ENCODE measurements at places on chromosomes 5 and 9. TPM values are rescaled to one million over a fixed set of nuclear protein-coding genes. Genes with fewer than 3 reads are reported as not detected.
A peak's percentile ranks its signal among the peaks of the same experiment; 100 is the strongest.

DNA sequence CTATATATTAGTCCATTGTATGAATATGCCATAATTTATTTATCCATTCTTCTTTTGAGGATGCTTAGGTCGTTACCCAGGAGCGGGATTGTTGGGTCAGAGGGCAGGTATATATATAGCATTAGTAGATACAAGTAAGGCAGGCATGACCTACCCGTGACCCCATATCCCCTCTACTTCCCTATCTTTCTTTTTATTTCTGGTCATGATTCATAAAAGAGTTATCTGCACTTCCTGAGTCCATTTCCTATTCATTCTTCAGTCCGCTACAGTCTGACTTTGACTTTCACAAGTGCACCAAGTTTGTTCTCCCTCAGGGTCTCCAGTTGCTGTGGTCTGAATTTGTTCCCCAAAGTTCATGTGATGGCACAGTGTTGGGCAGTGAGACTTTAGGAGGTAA is 6.9 kb downstream of the RHOBTB3 start:
- no peak for DNase-seq
- no peaks in the 10 kb centered on the region for H3K36me3 ChIP-seq
- peaks cover 27% of the 10 kb centered on the region for H3K4me1 ChIP-seq
- no peaks in the 10 kb centered on the region for H3K27me3 ChIP-seq

GRCh38 chr5:53095931-53096525 is 13.5 kb downstream of the MOCS2 start:
- peaks cover 46% of the 10 kb centered on the region for H3K36me3 ChIP-seq
- DNase-seq: no peak
- H3K27ac ChIP-seq: no peak overlapping the region

Gene GAPT
- total RNA-seq: 6.5 TPM

- H3K4me3 ChIP-seq: no peak overlapping the region
- no peaks in the 10 kb centered on the region for H3K36me3 ChIP-seq
- no peak for DNase-seq
- no peak overlapping the region for H3K27ac ChIP-seq
These were observed 156.0 kb upstream of the IFNE start for GRCh38 chr9:21638104-21638503.

- H3K27me3 ChIP-seq: no peaks in the 10 kb centered on the region
- H3K27ac ChIP-seq: peak overlapping the region; percentile 4
- no peak for DNase-seq
- H3K36me3 ChIP-seq: no peaks in the 10 kb centered on the region
These were observed 191.8 kb downstream of the SEMA6A start for GRCh38 chr5:116382874-116383266.

DNA sequence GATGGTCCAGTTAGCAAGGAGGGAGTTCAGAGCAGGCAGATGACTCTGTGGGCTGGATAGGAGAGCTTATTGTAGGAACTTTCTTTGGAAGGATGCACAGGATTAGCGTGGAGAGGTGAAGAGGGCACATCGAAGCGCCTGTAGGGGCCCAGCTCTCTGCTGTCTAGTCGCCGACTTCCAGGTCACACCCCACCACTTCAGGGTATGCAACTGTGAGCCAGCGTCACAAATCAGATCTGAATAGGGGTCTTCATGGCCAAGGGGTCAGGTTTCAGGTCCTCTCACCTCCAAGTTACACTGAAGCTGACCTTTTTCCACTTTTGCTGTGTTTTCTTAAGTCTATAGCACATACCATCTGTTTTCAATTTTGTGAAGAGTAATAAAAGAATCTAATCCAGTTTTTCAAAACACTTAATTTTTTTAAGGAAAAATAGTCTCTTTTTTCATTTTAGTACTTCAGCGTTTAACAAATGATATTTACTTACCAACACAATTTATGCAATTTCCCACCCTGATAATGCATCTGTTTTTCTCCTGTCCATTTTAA is 364.2 kb upstream of the CLINT1 start:
- no peaks in the 10 kb centered on the region for H3K4me1 ChIP-seq
- DNase-seq: no peak
- H3K27me3 ChIP-seq: no peaks in the 10 kb centered on the region
- no peaks in the 10 kb centered on the region for H3K36me3 ChIP-seq
- H3K4me3 ChIP-seq: no peak overlapping the region
- no peak overlapping the region for H3K27ac ChIP-seq

DNA sequence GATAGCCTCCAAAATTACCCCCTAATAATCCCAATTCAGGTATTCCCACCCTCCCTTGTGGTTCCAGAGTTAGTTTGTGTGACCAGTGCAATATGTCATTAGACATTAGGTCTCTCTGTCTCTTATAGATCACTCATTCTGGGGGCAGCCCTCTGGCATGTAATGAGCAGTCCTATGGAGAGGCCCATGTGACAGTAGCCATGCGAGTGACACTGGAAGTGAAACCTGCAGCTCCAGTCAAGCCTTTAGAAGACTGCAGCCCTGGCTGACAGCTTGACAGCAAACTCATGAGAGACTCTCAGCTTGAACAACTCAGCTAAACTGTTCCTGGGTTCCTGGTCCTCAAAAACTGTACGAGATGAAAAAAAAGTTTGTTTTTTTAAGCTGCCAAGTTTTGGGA is 54.0 kb upstream of the HSPB3 start:
- no peak for DNase-seq
- H3K4me3 ChIP-seq: no peak overlapping the region
- no peaks in the 10 kb centered on the region for H3K27me3 ChIP-seq
- no peak overlapping the region for H3K27ac ChIP-seq
- no peaks in the 10 kb centered on the region for H3K4me1 ChIP-seq

Gene EIF4E1B
- total RNA-seq: not detected

GRCh38 chr9:121610638-121610953 is 40.8 kb upstream of the DAB2IP start:
- no peak overlapping the region for H3K4me3 ChIP-seq
- H3K4me1 ChIP-seq: peaks cover 48% of the 10 kb centered on the region
- DNase-seq: no peak
- H3K36me3 ChIP-seq: no peaks in the 10 kb centered on the region
- H3K27ac ChIP-seq: no peak overlapping the region

DNA sequence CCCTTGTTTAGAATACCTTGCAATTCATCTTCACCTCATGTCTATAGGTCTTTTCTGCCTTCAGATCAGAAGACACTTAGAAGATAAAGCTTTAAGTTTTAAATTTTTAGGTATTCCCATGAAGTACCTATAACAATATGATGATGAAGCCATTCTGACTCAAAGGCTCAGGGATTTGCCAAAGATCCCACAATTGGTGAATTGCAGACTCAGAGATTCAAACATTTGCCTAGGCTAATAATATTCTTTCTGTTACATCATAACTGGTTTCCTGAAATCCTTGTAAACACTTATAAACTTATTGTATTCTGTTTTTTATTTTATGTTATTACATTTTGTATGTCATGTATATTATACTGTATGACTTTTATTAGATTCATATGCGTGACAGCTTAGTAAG is 62.8 kb upstream of the ZFAND5 start:
- peaks cover 6% of the 10 kb centered on the region for H3K4me1 ChIP-seq
- H3K27me3 ChIP-seq: no peaks in the 10 kb centered on the region
- H3K36me3 ChIP-seq: no peaks in the 10 kb centered on the region
- DNase-seq: no peak
- no peak overlapping the region for H3K27ac ChIP-seq
- H3K4me3 ChIP-seq: no peak overlapping the region

GRCh38 chr5:9212605-9213004 is 333.3 kb downstream of the SEMA5A start:
- DNase-seq: no peak
- H3K27ac ChIP-seq: no peak overlapping the region
- no peaks in the 10 kb centered on the region for H3K4me1 ChIP-seq
- H3K4me3 ChIP-seq: no peak overlapping the region

Gene NMUR2
- not detected for total RNA-seq

GRCh38 chr5:159131951-159132350 is 32.2 kb upstream of the EBF1 start:
- no peak for DNase-seq
- H3K27me3 ChIP-seq: no peaks in the 10 kb centered on the region
- H3K27ac ChIP-seq: no peak overlapping the region
- no peaks in the 10 kb centered on the region for H3K4me1 ChIP-seq
- H3K4me3 ChIP-seq: no peak overlapping the region
- no peaks in the 10 kb centered on the region for H3K36me3 ChIP-seq

GRCh38 chr9:71626395-71626794 is 141.9 kb downstream of the CEMIP2 start:
- peaks cover 18% of the 10 kb centered on the region for H3K4me1 ChIP-seq
- no peaks in the 10 kb centered on the region for H3K36me3 ChIP-seq
- no peak overlapping the region for H3K4me3 ChIP-seq
- H3K27me3 ChIP-seq: no peaks in the 10 kb centered on the region
- no peak for DNase-seq

Gene ADAMTS6
- 3.0 TPM for total RNA-seq

DNA sequence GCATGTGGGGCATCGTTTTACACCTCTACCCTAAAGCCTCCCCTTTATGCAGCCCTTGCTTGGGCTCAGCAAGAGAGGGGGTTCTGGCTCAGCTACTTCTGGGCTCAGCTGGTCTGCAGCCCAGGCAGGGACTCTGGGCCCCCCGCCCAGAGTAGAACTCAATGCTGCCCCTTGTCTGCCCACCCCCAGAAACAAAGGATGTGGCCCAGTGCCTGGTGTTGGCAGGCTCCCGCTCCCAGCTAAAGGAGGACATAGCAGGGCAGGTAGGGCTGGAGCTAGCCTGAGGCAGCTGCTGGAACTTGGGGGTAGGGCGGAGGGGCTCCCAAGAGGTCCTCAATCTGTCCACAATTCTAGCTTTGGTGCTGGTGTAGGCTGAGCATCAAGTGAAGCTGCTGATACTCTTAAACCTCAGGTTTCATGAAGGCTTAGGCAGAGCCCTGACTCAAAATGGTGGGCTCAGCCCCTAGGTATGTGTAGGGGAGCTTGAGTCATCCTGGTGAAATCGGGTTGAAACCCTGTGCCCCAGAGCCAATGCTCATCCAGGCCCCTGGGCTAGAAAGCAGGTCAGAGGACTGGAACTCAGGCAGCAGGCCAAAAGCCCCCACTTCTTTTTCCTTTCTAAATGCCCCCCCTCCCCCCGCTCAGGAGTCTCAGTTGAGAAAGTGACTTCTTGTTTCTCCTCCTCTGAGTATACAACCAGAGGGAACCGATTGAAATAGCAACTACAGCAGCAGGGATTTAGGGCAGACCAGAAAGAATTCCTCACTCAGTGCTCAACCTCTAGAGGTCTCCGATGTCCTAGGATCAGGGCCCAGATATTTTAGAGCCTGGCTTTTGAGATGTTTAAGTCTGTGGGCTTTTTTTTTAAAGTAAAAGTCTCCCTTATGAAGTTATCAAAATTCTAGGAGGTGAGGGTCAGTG is 11.4 kb downstream of the PSD2 start:
- no peaks in the 10 kb centered on the region for H3K4me1 ChIP-seq
- H3K36me3 ChIP-seq: no peaks in the 10 kb centered on the region
- DNase-seq: no peak
- peaks cover 46% of the 10 kb centered on the region for H3K27me3 ChIP-seq
- H3K27ac ChIP-seq: no peak overlapping the region
- no peak overlapping the region for H3K4me3 ChIP-seq

Gene SEMA5A
- 29.3 TPM for total RNA-seq

DNA sequence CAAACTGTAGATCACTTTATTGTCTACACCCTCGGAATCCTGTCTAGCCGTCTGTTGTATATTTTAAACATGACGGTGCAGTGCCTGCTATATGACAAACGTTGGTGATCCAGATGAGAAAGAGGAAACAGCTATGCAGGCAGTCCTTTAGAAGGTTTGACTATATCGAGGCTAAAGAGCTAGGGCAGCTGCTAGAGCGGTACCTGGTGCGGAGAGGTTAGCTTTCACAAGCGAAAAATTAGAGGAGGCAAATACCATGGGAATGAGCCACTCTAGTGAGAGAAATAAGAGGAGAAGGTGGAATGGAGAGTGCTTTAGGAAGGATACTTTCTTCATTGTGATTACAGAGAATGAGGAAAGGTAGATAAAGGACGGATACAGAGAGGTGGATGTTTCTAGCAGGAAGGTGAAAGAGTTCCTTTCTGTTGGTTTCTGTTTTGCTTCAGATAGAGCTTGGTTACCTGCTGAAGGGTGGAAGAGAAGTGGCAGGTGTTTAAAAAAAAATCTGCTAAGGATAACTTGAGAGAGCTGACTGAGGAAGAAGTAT is 959 bp upstream of the FBXL17 start:
- no peaks in the 10 kb centered on the region for H3K36me3 ChIP-seq
- H3K27me3 ChIP-seq: no peaks in the 10 kb centered on the region
- H3K4me1 ChIP-seq: peaks cover 26% of the 10 kb centered on the region
- H3K27ac ChIP-seq: peak overlapping the region; percentile 100
- no peak for DNase-seq
- peak overlapping the region; percentile 88 for H3K4me3 ChIP-seq

- peaks cover 9% of the 10 kb centered on the region for H3K4me1 ChIP-seq
- DNase-seq: no peak
- no peak overlapping the region for H3K4me3 ChIP-seq
These were observed 21.2 kb downstream of the MAST4 start for GRCh38 chr5:66617226-66617861.

Gene NSMF
- 20.7 TPM for total RNA-seq
